ENCODE measurements at places on chromosomes 4 and X.

GRCh38 chr4:150306719-150307118 lies 228.5 kb downstream of the DCLK2 start:
- no peak for DNase-seq

- DNase-seq = no peak
These were observed 58.7 kb upstream of the KLF3 start for GRCh38 chr4:38605181-38605752.

DNA sequence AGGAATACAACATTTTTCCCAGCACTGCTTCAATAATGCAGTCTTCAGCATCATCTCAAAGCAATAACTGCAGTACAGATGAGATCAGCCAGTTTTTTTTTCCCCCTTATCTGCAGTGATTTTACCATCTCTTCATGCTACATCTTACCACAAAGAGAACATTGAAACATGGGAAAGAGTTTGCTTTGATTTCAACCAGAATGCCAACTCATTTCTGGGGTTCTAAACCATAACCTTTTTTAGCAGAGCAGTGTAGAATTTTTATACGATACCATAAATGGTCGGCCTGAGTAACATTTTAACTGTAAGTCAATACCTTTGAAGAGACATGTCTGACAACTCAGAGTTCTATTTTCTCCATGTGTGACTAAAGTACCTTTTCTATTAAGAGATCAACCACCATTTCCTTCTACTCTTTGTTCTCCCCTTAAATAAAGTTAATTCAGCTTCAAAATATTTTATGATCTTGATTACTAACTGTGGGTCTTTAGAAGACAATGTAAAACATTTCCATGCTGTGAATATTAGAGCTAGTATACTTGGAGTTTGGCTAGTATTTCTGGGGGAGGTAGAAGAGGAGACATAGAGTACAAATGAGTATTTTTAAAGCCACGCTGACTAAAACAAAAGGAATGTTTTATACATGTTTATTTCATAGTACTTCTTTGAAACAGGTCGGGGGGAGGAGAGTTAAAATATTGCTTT lies 69.1 kb downstream of the TET2 start:
- DNase-seq = no peak

DNA sequence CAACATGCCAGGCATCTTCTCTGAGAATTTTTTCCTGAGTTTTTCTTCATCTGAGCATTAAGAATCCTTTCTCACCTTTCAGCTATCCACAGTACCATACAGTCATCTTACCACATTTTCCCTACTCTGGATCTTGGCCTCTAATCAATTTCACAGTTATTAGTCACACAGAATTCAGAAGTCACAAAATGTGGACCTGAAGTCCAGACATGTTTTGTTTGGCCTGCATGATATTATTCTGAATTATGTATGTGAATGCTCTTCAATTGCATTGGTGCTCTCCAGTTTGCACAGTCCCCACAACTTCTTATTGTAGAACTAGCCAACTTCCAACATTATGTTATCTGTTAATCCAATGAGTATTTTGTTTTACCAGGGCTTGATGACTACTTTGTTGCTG lies 102.3 kb upstream of the GRIA3 start:
- no peak for DNase-seq

DNA sequence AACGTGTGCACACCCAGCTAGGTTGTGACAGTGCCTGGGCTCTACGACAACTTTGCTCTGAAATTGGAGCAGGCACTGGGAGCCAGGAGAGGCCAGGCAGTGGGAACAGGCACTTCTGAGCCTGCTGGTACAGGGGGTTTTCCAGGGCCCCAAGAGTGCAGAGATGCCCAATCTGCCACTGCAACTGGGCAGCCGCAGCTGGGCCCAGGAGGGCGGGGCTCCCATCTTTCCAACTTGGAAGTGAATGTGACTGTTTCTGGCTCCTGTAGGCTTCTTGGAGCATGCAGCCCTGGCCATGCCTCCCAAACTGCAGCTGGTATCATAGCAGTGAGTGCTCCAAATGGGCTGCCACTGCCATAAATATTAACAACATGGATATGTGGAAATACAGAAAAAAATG lies 465.1 kb upstream of the PABPC4L start:
- DNase-seq = no peak

- DNase-seq = no peak
These were observed 7.1 kb downstream of the HAND2 start for GRCh38 chr4:173522951-173523395.

- no peak for DNase-seq
These were observed 304.4 kb downstream of the AFF2 start for GRCh38 chrX:148804579-148805355.

- no peak for DNase-seq
These were observed 138.9 kb downstream of the SMIM20 start for GRCh38 chr4:26052663-26053541.

DNA sequence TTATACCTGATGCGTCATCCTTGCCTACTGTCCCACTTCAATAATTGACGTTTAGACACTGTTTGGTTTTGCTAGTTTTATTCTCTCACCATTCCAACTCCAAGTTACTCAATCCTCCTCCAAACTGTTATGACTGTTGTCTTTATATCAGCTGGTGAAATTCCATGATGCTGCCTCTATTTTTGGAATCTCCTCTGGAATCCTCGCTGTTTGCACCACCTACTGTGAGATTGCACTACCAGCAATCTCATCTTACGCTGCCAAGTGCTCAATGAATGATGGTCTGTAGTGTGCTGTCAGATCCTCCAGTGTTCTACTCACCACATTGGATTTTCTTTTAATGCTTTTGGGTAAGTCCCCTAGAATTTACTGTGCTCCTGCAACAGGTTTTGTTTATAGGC lies 13.2 kb upstream of the PCDH18 start:
- DNase-seq = no peak

DNA sequence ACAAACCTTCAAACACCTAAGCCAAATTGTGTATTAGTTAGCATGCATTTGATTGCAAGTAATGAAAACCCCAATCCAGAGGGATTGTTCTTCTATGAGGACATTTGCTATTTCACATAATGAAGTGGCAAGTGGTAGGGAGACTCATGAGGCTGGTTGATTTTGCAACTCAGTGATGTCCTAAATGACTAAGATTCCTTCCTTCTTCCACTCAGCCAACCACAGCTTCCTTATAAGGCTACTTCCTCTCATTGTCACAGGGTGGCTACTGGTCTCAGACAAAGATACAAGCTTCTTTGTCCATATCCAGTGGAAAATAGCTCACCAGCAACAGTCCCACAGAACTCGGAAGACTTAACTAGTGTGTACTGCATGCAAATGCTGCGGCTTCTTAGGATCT lies 5.3 kb upstream of the OTC start:
- no peak for DNase-seq

DNA sequence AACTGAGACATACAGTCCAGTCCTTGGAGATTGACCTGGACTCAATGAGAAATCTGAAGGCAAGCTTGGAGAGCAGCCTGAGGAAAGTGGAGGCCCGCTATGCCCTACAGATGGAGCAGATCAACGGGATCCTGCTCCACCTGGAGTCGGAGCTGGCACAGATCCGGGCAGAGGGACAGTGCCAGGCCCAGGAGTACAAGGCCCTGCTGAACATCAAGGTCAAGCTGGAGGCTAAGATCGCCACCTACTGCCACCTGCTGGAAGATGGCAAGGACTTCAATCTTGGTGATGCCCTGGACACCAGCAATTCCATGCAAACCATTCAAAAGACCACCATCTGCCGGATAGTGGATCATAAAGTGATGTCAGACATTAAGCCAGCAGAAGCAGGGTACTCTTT lies 20.4 kb upstream of the FRMPD3 start:
- DNase-seq = no peak

GRCh38 chr4:99594818-99595217 lies 20.2 kb downstream of the MTTP start:
- DNase-seq = no peak

GRCh38 chrX:65697211-65697641 lies 29.8 kb downstream of the MSN start:
- no peak for DNase-seq

DNA sequence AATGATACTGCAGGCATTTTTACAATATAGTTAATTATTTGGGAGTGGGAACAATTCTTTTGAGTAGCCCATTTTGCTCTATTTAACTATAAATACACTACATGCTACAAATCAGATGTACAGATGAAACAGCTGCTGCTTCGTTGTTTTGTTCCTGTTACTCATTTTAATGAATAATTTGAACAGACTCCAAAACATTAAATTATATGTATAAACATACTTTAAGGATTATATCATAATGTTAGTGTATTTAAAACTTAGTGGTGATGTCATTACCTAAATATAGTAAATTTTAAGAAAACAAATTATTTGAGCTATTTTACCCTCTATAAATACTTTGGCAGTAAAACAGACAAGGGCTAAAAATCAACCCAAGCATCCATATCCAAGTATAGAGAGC lies 60.7 kb downstream of the GAB1 start:
- no peak for DNase-seq

- no peak for DNase-seq
These were observed 100.6 kb upstream of the CBR4 start for GRCh38 chr4:169110633-169111032.

DNA sequence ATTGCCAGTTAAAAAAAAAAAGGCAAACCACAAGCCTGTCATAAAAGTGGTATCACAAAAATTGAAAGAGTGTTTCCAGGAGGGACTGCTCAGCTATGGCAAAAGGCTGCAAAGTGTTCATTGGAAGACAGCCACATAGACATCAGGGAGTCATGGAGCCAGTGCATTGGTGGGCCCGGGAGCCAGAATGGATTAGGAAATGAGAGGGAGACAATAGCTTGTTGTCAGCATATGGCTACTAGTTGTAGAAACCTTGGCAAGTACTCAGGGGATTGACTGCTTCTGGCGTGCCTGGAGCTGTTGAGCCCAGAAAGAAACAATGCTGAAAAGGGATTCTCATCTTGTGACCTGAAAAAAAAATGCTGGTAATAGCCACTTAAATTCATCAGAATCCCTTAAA lies 5.0 kb downstream of the GAR1 start:
- DNase-seq = no peak

DNA sequence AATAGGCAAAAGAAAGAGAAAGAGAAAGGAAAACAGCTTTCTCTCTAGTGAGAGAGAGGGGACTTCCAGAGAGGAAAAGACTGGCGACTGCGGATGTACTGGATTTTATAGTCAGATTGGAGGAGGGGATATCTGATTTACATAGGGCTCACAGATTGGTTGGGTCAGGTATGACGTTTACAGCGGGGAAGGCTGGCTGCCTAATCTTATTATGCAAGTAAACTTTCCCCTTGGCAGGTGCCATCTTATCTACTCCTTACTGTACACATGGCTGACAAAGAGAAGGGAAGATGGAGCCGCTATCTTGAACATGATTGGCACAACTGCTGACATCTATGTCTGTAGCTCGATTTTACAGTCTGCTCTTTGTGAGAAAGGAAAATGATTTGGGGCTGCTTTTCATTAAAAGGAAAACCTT lies 25.4 kb downstream of the RBPJ start:
- no peak for DNase-seq

GRCh38 chrX:22970861-22971260 lies 28.9 kb upstream of the DDX53 start:
- no peak for DNase-seq

DNA sequence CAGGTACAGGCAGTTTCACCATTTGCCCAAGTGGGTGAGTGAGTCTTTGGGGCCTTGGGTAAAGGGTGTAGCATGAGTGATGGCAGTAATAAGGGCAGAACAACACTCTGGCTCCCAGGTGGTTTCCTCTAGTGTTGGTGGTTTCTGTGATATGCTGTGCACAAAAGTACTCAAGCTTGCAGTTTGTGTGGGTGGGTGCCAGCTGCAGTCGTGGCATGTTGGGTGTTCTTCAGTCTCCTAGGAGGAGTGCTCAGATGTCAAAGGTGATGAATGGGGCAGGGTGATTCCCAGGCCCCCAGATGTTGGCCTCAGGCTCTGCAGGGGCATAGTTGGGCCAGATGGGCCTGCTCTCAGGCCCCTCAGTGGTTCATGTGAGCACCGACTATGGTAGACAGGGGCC lies 166.1 kb upstream of the KLF8 start:
- no peak for DNase-seq

GRCh38 chr4:28006021-28006420 lies 1145.4 kb downstream of the STIM2 start:
- DNase-seq = no peak

DNA sequence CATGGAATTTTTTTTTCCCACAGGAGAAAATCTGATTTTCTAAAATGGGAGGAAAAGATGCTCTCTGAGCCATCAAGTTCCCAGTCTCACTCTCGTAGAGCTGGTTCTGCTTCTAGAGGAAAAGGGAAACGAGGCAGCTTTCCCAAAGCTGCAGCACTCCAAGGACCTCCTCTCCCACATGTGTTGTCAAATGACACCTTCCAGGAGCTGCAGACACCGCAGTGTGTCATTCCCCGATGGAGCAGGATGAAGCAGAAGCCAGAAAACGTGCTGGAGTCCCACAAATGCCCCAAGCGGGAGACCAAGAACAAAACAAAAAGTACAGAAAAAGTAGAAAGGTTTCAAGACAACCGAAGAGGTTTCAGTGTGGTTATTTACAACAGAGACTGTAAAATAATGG lies 348.1 kb downstream of the ARHGAP10 start:
- no peak for DNase-seq

DNA sequence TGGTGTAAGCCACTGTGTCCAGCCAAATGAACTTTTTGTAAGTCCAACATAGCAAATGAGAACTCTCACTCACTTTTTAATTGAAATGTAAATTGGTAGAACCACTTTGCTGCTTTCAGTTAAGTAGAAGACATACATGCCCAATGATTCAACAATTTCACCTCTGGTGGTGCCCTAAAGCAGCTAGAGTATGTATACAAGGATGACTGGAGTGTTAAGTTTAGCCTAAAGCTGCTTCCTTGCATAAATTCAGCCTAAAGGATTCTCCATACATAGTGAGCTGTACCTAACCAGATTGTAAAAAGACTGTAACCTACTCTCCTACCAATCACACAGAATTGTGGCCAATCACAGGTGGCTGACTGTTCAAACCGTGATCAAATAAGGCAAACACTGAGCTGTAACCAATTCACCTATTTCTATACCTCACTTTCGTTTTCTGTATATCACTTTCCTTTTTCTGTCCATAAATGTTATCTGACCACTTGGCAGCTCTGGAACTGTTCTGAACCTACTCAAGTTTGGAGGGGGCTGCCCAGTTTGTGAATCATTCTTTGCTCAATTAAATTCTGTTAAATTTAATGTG lies 39.9 kb downstream of the PDS5A start:
- DNase-seq = no peak
